GM23338 (cell line): ENCODE measurements at places on chromosomes 2 and 18. TPM values are rescaled to one million over a fixed set of nuclear protein-coding genes. Genes with fewer than 3 reads are reported as not detected.

MYL12A gene
- total RNA-seq, result 206 and 244 TPM in 2 replicates

DNA sequence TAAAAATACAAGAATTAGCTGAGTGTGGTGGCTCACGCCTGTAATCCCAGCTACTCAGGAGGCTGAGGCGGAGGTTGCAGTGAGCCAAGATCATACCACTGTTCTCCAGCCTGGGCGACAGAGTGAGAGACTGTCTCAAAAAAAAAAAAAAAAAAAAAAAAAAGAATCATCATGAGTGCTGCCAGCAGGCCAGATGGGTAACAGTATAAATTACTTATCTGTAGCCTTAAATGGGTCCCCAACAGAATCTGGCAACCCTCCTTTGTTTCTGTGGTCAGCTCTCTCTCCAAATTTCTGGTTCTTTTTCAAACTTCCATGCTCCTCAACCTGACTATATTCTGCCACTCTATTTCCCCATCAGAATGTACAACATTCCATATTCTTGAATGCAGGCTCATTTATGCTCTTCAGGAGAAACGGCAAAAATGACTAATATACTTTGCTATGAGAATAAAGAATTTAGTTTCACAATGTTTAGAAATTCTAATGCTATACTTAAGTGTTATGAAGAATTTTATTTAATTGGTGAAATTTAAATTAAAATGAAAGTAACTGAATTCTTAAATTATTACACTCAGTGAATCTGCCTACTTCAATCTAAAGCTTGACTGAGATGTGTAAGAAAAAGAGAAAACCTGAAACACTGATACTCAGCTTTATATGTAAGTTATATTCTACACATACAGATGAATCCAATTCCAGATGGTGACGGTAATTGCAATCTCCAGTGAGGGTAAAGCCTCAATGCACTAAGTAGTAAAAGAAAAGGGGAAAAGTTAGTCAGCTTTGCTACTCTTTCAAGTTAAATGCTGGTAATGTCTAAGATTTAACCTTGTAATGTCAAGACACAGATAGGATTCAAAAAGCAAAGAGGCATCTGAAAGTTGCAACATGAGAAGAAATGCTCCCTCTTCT lies 24.8 kb downstream of the LPIN2 start:
- no peak for DNase-seq

ZNF521 gene
- 9.2 and 10.4 TPM in 2 replicates for total RNA-seq

DNA sequence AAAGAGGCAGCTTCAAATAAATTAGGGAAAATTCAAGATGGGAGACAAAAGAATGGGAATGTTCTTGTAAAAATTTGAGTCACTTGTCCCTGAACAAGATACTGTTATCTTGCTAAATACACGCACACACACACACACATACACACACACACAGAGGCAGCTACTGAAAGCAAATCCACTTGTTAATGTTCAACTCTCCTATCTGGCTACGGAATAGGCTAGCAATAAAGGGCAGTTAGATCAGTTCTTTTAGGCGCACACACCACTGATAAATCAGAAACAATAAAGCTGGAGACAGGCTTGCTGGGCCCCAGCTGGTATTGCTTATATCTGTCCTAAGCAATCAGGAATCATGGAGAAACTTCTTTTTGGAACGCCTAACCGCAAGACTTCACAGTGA lies 461.6 kb downstream of the BCL11A start:
- DNase-seq, result no peak

DNA sequence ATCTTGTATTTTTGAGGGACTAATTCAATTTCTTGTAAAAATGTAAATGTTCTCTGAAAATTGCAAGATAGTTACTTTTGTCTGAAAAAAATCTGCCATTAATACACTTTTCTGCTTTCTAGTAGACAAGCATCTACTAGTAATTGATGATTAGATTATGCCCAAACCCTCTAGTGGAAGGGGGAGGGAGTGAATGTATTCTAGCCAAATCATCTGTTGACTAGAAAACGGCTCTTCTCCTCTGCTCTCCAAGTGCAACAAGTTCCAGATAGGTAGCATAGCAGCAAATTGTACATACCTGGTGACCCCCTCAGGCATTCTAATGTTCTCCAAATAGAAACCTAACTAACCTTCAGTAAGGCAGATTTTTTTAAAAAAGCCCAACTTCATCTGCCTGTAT lies 58.6 kb downstream of the RELCH start:
- peak; percentile 21 for DNase-seq

GRCh38 chr2:240324312-240325015 lies 111.0 kb upstream of the GPC1 start:
- DNase-seq, result no peak

IL1F10 gene
- not detected in 2 replicates for total RNA-seq

TEKT4 gene
- not detected in 2 replicates for total RNA-seq

FIGLA gene
- total RNA-seq, result not detected in 2 replicates

GRCh38 chr2:75044291-75044690 lies 85.8 kb downstream of the POLE4 start:
- DNase-seq, result no peak

DNA sequence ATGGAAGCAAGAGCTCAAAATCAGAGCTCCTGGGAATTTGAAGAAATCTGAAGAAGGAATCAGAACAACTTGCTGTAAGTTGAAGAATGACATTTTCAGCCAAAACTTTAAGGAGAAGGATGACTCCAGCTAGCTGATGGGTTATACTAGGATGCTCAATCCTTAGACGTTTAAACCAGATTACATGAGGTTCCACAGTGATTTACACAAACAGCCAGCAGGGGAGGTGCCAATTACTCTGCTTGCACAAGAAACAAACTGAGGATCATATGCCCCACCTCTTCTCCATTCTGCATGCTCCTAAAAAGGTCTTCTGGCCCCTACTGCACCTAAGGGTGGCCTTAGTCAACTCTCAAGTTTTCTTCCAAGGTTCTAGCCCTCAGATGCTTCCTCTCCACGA lies 47.9 kb upstream of the PCBP1 start:
- DNase-seq, result no peak

TAF1B gene
- total RNA-seq, result 17.1 and 28.9 TPM in 2 replicates

TMEM163 gene
- total RNA-seq, result 0.85 and 1.1 TPM in 2 replicates

ALK gene
- total RNA-seq, result 0.16 and 0.35 TPM in 2 replicates

DNA sequence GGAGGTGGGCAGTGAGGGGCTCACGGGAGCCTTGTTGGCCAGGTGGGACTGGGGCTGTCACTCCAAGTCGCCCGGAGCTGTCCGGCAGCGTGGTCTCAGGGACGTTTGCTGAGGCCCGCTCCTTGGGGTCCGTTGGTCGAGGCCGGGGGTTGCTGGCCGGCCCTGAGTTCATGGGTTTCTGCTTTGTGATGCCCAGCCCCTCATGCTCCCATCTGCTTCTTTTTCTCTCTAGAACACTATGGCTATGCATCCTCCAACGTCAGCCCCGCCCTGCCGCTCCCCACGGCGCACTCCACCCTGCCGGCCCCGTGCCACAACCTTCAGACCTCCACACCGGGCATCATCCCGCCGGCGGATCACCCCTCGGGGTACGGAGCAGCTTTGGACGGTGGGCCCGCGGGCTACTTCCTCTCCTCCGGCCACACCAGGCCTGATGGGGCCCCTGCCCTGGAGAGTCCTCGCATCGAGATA lies 14.5 kb downstream of the NFATC1 start:
- no peak for DNase-seq

LHCGR gene
- total RNA-seq, result 0.12 and 0.45 TPM in 2 replicates

DNA sequence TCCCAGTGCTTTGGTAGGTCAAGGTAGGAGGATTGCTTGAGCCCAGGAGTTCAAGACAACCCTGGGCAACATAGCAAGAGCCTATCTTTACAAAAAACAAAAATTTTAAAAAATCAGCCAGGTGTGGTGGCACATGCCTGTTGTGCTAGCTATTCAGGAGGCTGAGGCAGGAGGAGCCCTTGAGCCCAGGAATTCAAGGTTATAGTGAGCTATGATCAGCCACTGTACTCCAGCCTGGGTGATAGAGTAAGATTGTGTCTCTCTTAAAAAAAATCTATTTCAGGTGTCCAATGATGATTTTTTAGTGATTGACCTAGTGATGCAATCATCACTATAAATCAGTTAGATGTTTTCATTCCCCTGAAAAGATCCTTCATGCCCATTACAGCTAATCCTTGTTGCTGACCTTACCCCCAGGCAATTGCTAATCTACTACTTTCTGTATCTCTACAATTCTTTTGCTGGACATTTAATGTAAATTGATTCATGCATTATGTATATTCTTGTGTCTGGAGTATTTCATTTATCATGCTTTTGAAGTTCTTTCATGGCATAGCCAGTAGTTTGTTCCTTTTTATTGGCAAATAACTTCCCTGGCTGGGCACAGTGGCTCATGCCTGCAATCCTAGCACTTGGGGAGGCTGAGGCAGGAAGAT lies 10.3 kb downstream of the MOCOS start:
- no peak for DNase-seq

GRCh38 chr2:216283038-216283900 lies 89.0 kb downstream of the MARCHF4 start:
- DNase-seq, result peak; percentile 94

GRCh38 chr2:200310545-200310971 lies 4.1 kb downstream of the SPATS2L start:
- DNase-seq, result peak; percentile 59

DNA sequence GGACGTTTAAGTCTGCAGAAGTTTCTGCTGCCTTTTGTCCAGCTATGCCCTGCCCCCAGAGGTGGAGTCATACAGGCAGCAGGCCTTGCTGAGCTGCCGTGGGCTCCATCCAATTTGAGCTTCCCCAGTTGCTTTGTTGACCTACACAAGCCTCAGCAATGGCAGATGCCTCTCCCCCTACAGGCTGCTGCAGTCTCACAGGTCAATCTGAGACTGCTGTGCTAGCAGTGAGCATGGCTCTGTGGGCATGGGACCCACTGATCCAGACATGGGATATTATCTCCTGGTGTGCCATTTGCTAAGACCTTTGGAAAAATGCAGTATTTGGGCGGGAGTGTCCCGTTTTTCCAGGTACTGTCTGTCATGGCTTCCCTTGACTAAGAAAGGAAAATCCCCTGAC lies 726.0 kb downstream of the ERBB4 start:
- peak; percentile 12 for DNase-seq

DNA sequence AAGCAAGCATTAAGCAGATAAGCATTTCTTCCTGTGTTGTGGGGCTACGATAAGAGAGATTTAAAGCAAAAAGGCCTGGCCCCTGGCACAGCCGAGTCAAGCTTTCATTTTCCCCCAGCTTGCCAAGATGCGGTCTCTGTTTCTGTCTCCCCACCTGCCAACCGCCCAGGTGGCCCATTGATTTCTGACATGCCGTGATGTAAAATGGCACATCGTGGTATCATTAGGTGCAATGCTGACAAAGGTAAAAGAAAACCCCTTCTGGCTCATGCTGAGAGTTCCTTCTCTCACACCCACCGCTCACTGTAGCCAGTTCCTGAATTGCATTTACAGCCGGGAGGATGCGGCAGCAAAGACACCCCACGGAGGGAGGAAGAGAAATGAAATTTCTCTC lies 62.8 kb downstream of the BOD1L2 start:
- peak; percentile 23 for DNase-seq

SLC14A1 gene
- total RNA-seq, result 0.21 TPM in 1 of 2 replicates, not detected in the other

DNA sequence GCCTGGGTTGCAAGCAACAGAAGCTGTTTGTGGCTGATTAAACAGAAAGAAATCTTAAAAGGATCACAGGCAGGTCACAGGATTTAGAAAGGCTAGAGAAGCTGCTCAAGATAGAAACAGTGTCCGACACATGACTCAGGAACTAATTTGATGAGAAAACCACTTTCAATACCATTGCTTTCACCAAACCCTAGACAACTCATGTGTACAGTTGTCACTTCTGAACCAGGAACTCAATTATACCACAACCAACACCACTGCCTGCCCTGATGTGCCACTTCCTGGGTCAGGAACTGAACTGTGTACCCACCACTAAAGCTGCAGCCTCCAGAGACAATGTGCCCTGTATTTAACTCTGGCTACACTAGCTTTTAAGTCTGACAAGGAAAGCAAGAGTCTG lies 56.0 kb downstream of the TMEM247 start:
- no peak for DNase-seq

- peak; percentile 44 for DNase-seq
Observed at GRCh38 chr18:48229552-48229981, 179.6 kb downstream of the ZBTB7C start.

DNA sequence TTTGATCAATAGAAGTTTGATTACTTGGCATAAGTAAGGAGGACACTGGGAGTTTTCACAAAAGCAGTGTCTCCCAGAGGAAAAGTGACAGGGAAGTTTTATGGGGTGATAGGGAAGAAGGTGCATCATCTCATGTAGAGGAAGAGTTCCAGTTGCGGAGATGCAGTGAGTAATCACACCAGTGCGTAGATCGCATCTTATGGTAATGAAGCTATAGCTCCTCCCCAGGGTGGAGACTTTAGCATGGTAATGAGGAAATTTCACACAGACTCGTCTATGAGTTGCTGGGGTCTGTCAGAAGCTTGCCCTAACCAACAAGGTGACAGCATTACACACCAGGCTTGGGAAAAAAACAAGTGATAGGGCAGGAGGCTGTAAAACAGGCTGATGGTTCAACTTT lies 49.0 kb downstream of the KYNU start:
- DNase-seq, result no peak

DNA sequence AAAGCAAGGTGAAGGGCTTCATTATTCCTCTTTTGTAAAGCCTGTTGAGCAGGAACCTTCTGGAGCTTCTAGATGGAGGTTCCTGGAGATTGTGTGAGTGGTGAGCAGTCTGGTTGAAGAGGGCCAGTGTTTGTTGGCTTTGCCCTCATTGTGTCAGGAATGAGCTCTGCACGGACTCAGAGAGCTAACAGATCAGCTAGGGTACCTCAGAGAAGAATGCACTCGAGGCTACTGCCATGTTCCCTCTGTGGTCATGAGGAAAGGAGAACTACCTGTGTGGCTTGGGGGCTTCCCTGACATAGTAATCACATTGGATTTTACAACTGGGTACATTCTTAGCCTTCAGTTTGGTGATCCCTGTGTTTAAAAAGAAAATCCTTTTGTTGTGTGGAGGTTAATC lies 46.6 kb downstream of the SPTBN1 start:
- DNase-seq, result no peak

DNA sequence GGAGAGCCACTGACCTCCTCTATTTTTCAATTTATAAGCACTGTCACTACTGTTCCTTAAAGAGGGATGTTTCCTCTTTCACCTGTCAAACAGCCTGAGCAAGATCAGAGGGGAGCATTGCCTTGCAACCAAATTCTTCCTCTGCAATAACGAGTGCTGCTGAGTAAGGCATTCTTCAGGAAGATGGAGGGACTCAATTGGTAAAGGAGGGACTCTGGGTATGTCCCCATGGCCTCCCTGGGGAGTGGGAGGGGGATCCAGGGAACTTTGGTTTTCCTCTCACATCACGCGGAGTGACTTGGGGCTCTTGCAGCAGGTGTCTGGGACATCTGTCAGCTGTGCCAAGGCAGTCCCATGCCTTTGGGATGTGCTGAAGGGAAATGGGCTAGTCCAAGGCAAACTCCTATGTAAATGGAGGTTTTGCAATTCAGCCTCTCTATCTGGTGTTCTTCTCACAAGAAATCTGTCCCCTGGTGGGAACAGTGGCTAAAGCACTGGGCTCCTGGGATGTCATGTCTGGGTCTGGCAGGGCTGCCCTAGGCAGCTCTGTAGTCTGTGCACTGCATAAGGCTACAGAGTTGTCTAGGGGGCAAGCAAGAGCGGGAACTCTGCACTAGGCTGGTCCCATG lies 14.4 kb upstream of the HES6 start:
- DNase-seq, result no peak
